ENCODE measurements at places on chromosomes 7 and 10.

DNA sequence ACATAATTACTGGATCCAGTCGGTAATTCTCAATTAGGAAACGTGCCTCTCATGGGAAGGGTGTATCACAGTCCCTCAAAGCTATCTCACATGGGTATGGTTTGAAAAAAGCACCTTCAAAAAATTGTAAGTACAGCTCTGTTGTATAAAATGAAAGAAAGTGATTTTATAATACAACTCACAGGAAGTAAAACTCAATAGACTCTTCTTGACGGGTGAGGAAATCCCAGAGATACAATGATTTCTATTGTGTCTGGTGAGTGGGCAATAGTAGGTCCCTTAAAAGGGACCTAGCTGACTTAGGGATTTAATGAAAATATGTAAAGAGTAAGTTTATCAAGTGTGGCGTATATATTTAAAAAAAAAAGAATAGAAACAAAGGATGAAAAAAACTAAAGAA lies 27.0 kb downstream of the TASOR2 start:
- no peak for DNase-seq

DNA sequence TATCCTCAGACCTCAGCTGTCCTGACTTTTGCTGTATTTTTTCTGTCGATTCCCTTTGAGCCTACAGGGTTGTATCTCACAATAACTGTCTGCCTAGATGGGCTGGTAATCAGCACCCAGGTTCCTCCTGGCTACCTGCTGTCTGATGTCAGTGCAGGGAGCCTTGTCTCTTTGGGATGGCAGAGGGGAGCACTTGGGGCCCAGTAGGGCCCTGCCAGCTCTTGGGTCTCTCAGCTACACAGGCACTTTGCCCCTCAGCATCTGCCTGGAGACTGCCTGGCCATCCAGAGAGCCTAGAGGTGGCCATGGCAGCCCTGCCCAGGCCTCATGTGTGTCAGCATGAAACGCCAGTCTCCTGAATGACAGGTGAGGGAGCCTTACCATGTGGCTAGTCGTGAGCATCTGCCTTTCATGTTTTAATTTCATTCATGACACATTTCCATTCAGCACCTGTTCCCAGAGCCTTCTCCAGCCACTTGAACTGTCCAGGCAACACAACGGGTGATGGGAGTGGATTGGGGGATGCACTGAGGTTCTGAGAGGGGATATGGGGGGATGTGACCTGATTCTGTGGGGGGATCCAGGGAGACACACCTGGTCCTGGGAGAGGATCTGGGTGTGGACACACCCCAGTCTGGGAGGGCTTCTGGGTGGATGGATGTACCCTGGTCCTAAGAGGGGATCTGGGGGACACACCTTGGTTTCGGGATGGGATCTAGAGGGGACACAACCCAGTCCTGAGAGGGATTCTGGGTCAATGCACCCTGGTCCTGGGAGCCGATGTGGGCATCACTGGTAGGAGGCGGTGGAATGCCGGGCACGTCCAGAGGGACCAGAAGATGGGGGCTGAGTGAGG lies 21.9 kb downstream of the ADCY1 start:
- no peak for DNase-seq

DNA sequence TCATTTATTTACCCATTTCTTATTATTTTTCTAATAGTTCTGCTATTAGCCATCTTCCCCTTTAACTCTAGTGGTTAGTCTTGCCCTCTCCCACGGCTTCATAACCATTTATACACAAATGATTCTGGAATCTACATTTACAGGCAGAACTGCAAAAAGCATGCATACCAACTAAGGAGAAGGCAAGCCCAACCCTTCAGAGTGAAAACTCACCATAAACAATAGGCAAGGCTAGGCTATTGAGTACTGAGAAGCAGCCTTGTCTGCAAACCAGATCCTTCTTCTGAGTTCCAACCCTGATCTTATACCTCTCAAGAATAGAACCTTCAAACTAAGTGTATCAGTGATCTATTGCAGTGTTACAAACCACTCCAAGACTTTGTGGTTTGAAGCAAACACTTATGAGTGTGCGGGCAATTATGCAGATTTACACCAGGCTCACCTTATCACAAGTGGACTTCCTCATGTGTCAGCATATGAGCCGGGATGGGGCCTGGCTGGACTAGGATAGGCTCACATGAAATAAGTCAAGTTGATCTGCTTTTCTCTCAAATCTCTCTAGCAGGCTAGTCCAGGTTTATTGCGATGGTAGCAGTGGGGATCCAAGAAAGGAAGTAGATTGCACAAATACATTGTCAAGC lies 896.9 kb upstream of the PHF14 start:
- DNase-seq = no peak

DNA sequence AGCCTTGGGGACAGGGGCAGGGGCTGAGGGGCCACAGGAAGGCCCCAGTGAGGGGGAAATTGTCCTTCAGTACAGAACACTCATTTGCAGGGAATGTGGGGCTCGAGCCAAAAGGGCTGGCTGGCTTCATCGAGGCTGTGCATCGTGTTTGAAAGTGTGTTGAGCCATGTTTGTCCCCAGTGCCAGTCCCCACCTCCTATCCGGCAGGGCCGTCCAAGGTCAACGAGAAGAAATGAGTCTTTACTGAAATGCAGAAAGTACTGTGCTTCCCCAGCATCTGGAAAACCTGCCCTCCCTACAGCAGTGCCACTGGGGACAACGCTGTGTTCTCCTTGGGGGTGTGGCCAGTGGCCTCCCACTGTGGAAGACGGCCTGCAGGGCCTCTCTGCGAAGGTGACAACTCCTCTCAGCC lies 214.1 kb downstream of the KLF6 start:
- no peak for DNase-seq

GRCh38 chr10:55374060-55374459 lies 573.0 kb upstream of the PCDH15 start:
- no peak for DNase-seq

DNA sequence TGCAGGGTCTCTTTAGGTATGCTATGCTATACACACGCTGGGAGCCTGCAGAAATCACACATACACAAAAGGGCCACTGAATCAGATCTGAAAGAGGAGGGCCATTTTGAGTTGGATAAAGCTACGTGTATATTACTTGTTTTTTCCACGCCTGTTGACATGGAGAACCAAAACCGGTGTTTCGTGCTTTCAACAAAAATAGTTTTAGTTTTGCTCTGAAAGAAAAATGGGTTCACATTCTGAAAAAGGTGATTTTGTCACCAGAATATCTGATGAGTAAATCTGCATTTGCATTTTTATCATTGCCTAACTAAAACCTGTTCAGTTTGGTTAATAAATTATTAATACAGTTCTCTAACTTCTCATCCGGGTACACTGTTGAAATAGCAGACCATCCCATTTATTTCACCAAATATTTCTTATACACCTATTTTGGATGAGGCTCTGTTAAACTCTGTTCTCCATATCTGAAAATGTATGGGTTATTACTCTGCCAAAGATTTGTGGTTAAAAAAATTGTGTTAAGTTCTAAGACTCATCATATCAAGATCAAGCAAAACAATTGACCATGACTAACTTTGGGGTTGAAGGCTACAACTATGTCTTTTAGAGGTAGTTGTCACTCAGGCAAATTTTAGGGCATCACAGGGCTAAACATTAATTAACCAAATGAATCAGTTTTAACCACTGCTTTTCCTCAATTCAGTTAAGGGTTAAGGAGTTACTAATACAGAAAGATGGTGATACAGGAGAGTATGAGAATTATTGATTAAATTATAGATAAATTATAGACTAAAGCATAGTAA lies 101.2 kb upstream of the RPA3 start:
- DNase-seq = no peak

GRCh38 chr10:133442967-133443924 lies 10.5 kb upstream of the SCART1 start:
- no peak for DNase-seq

All from NCI-H446 (cell line).